ENCODE measurements at places on chromosomes 16 and 17.
A peak's percentile ranks its signal among the peaks of the same experiment; 100 is the strongest.

GRCh38 chr16:64136314-64136713 is 985.5 kb downstream of the CDH11 start:
- no peak for DNase-seq

GRCh38 chr17:16135461-16135860 is 79.9 kb downstream of the NCOR1 start:
- DNase-seq, result no peak

DNA sequence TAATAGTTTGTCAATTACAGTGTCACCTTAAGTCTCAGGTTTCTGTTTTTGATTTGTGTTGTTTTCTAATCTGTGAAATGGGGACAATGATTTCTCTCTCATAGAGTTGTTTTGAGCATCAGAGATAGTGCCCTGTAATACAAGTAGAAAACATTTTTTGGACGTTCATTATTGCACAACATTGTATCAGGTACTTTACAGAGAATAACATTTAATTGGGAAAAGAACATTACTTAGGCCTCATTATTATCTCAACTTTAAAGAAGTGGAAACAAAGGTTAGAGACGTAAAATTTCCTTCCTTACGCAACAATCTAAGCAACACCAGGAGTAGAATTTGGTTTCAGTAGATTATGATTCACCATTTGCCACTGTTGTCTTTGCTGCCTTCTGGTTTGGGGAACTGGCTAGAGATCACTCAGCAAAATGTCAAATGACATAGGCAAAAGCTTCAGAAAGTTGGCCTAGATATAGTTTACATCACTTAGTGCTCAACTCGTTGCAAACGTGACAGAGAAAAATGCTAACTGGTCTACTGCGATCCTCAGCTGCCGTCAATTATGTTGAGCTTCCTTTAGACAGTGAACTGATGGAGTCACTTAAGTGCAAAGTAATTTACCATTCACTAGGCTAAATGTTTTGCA is 1026.8 kb downstream of the CDH11 start:
- DNase-seq, result no peak

DNA sequence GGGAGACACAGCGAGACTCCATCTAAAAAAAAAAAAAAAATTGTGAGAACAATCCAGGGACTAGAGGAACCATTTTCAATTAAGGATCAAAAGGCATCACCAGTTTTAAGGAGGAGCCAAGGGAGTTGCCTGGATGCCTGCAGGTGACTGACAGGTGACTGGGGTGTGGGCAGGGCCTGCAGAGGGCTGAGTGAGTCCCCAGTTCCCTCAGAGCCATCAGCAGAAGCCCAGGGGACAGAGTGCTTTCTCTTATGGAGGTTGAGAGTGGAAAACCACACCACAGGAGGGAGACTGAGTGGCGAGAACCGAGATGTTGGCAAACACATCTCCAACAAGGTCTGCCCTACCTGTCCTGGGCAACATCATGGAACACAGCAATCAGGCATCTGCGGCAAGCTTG is 27.1 kb upstream of the CREBBP start:
- DNase-seq, result no peak

DNA sequence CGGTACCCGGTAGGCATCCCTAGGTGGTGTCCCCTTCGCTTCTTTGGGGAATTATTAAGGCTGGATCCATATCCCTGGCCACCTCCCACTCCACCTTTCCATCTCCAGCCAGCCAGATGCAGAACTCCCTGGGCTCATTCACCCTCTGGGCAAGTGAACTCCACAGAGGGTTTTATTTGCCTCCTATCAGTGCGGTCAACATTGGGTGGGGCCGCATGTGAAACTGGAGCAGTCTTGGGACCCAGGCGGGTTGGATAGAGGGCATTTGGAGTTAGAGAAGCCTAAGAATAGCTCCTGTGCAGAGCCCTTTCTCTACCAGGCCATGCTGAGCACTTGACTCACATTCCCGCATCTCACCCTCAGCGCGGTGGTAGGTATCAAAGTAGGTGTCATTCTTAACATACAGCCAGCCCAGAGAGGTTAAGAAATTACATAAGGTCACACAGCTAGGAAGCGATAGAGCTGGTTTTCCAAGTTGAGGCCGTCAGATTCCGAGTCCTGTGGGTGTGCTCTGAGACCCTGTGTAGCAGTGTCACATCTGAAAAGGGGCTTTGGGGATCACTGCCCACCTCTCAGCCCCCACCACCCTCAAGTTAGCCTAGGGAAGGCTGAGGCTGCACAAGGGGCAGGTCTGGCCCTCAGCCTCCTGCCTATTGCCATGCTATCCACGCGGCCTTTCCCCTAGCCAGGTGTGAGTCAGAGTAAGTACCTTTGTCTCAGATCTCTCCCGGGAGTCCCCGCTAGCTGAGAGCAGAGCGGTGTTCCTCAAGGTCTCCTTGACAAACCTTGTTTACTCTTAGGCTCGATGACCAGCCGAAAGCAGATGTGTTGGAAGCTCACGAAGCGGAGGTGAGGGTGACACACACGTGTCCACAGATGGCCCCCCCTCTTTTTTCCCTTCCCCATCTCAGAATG is 26.9 kb upstream of the LGALS9 start:
- no peak for DNase-seq

DNA sequence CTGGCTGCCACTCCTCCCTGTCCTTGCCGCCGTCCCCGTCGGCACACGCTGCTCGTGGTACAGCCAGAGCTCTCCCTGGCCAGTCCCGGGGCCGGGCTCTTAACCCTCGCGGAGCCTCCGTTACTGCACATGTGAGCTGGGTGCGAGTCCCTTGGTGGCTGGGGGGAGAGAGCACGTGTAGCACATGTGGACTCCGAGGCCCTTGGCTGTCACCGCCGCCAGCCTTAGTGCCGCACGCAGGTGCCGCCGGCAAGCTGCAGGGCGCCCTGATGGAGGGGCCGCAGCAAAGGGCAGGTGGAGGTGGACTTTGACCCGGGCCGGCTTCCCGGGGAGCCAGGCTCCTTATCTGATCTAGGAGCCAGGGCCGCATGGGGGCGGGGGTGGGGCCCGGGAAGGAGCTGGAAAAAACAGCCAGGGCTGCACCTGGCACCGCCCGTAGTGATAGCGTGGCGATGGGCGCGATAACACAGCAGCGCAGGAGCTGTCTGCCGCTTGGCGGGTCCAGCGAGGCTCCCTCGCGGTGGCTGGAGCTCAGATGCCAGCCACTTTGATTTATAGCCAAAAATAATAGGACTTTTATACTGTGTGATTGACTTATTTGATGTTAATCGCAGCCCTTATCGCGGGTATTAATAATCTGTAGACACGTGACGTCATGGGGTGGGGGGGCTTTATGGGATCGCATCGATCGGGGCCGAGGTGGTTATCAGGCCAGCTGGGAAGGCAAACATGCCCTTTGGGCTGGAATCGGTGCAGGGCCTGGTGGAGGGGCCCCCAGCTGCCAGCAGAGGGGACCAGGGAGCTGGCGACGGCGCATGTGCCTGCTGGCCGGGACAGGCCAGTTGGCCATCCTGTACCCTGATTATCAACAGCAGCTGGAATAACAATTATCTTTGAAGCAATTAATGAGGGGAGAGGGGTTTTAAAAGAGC is 35.1 kb downstream of the ZFPM1 start:
- DNase-seq, result no peak

- DNase-seq, result no peak
These were observed 37.6 kb downstream of the ZNF750 start for GRCh38 chr17:82802075-82802780.

- DNase-seq, result peak; percentile 80
These were observed 22.2 kb downstream of the TRPV3 start for GRCh38 chr17:3535253-3535995.

DNA sequence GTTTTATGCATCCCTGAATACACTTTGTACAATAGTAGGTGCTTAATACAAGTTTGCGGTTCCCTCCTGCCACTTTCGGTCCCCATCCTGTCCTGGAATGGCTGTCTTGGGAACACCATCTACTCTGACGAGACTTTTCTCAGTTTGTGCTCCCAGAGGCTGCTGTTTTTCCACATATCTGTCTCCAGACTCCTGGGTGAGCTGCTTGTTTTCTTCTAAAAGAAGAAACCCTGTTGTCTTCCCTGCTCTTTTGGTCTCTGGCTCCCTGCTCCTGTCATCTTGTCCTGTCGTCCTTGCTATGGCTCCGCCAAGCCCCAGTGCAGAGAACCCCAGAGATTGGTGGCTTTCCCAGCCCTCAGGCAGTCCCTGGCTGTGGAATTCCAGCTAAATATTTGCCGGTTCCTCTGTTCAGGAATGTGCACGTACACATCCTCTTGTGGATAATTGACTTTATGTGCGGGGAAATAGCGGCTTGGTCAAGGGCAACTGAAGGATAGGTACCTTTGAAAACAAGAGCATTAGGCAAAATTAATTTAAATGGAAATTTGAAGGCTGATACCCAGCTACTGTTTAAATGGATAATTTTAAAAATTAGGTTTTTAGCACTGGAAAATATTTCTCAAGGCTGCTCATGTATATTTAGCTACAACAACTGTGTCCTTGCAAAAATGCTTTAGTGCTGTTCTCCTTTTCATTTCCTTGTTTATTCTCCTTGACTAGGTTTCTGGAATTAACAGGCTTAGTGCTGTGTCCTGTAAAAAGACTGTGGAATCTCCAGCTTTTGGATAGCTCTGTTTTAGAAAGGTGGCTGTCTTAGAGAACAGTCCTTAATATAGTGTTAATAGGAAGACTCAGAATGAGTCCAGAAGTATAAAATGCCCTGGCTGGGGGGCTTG is 50.2 kb upstream of the SLC12A3 start:
- no peak for DNase-seq

GRCh38 chr17:28347261-28347891 is 10.0 kb downstream of the POLDIP2 start:
- no peak for DNase-seq

- DNase-seq, result peak; percentile 6
These were observed 1.5 kb upstream of the ALDH3A2 start for GRCh38 chr17:19646788-19647696.

GRCh38 chr17:81398832-81399411 is 3.7 kb downstream of the BAHCC1 start:
- DNase-seq, result no peak

Measured in activated CD4-positive, alpha-beta T cell treated with anti-CD3 and anti-CD28 coated beads for 48 hours (primary cell).